NCI-H2081 (cell line): ENCODE measurements at places on chromosomes 5 and 9.

DNA sequence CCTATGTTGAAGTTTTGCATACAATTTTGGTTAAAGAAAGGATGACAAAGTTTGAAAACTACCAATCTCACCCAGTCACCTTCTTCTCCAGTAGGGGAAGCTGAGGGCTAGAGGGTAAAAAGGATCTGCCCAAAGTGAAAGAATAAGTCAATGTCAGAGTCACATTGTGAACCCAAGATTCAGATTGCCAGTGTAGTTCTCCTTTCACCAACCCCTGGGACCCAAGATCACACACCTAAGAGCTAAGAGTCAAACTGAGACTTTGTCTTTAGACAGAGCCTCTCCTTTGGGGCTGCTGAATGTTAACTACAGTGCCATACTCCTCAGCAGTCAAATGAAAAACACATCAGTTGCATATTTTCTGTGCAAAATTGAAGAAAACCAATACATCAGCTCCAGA lies 210.6 kb downstream of the ATP10B start:
- no peak for DNase-seq

DNA sequence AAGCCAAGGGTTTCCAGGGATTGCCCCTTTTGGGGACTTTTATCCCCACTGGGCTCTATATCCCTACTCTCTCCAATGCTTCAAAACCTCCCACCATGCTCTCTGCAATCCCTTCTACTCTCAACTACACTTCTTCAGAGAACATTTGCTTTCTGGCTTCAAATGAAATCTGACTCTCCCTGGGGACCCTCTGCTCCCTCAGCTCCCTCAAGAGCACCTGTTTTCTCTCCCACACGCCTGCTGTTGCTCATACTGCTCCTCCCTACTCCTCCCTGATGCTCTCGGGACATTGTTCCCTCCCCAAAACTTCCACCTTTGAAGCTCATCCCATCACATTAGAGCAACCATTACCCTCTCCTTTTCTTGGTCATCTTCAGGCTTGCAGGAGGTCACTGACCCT lies 344.9 kb downstream of the CDK5RAP2 start:
- DNase-seq, result no peak

DNA sequence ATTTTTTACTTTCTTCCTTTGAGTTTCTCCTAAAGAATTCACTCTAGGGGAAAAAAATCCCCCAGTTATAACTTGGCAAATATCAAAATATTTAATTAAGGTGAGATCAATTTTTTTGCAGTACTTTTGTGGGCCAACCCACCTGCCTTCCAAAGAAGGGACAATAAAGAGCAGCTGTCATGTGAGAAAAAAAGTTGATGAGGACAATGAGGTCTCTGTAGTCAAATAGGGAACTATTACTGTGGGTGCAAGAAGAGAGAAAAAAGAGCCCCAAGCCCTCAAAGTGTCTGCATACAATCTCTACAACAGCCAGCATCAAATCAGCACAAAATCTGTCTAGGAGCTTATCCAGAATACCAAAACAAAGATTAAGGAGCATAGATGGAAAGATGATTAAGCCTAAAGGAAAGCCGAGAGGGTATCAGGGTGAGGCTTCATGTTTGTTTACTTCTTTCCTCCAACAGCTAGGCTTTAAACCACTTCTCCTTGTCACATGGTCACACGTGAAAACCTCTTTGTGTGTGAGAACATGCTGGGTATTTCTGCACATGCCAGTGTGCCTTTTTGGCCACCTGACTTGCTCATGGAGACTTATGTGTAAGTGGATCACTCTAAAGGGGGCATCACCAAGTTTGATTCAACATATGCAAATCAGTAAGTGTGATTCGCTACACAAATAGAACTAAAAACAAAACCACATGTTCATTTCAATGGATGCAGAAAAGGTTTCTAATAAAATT lies 19.2 kb upstream of the FYB1 start:
- DNase-seq, result no peak

GRCh38 chr5:55159763-55160492 lies at the start of gene GPX8:
Gene GPX8 (plus strand): TSS chr5:55160171. CDS start chr5:55160193, 22 bp downstream.
- peak; percentile 13 for DNase-seq

GRCh38 chr5:133086366-133086875 lies 34.6 kb downstream of the HSPA4 start:
- no peak for DNase-seq

- no peak for DNase-seq
These were observed 37.0 kb upstream of the CRB2 start for GRCh38 chr9:123318961-123319421.

- peak; percentile 70 for DNase-seq
These were observed 25.7 kb downstream of the UTP15 start for GRCh38 chr5:73591102-73591695.

- DNase-seq, result no peak
These were observed 172.7 kb upstream of the RFX3 start for GRCh38 chr9:3698531-3698930.

- DNase-seq, result no peak
These were observed 40.7 kb upstream of the EDIL3 start for GRCh38 chr5:84425365-84425881.

- no peak for DNase-seq
These were observed 9.9 kb upstream of the GLIS3 start for GRCh38 chr9:4309806-4310205.

DNA sequence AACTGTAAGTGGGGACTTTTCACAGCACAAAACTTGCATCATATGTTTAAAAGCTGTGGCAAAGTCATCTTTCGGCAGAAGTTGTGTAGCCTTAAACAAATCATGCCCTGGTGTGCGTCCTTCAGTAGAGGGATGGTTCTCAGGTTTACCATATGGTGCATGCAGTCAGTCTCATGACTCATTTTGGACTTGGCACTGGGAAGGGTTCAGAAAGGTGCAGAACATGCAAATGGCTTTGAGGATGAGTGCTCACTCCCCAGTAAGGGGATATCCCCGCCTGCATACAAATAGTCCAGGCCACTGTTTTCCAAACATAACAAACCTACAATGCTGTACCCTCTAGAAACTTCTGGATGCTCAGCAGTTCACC lies 260.3 kb downstream of the NDUFS4 start:
- DNase-seq, result no peak

- DNase-seq, result no peak
These were observed 107.8 kb upstream of the GAS1 start for GRCh38 chr9:87054999-87055686.

DNA sequence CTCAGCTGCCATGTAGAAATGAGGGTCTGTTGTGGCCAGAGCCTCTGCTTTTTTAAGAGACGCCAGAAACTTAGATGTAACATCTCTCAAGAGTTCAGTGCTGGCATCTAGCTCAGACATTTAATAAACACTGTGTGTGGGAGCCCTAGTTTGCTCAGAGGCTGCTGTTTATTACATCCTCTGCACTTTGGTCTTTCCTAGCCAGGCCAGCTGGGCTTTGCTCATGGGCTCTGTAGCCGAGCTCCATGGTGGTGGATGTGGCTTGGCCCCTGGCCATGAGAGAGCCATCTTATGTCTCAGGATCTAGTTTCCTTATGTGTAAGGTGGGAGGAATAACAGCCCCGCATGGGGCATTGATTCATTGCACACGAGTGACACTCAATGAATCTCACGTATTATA lies 30.0 kb downstream of the ARHGEF37 start:
- no peak for DNase-seq

DNA sequence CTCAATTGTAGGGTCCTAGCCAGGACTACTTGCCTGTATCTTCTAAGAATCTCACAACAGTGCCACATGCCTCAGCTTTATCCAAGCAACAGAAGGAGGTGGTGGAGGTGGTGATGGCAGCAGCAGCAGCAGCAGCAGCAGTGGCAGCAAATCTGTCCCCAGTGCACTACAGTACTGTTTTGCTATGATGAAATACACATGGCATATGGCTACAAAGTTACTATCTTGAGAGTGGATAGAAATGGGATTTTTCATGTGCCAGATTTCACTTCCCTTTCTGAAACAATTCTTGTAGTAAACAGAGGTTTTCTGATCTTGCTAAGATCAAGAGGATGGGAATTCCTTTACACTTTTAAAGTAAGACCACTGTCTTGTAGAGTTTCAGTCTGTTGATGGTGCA lies 8.1 kb upstream of the CYSTM1 start:
- no peak for DNase-seq

GRCh38 chr5:14872070-14872989 lies 752 bp upstream of the ANKH start:
- peak; percentile 66 for DNase-seq

GRCh38 chr9:22650946-22651345 lies 204.3 kb downstream of the DMRTA1 start:
- DNase-seq, result no peak

DNA sequence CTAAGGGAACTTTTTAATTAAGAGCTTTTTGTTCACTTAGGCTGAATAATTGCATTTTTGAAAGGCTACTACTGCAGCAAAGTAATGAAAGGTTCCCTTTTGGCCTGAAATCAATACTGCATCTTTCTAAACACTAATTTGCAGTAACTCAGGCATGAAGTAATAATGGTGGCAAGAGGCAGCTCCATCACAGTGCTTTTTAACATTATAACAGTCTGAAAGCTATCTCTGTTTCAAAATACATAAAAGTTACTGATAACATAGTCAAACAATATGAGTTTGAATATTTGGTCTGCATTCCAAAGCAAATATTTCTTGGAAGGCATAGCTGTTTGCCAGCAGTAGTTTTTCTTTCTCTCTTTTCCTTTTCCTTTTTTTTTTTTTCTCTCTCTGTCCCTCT lies 113.4 kb downstream of the FBN2 start:
- DNase-seq, result no peak

DNA sequence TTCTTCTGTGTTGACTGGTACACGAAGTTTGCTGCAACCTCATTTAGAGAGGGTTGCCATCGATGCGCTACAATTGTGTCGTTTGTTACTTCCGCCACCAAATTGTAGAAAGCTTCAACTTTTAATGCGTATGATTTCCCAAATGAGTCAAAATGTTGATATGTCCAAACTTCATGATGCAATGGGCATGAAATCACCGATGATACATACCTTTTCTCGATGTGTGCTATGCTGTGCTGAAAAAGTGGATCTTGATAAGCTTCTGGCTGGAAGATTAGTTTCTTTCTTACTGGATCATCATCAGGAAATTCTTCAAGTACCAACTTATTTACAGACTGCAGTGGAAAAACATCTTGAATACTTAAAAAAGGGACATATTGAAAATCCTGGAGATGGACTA lies 65.7 kb downstream of the TMEM38B start:
- no peak for DNase-seq

GRCh38 chr5:141094481-141095262 lies at the start of gene PCDHB2:
Gene PCDHB2 (plus strand): TSS chr5:141094615. CDS start chr5:141094791, 176 bp downstream.
- DNase-seq, result peak; percentile 72

GRCh38 chr5:106152569-106152968 lies 1518.2 kb downstream of the EFNA5 start:
- DNase-seq, result no peak

DNA sequence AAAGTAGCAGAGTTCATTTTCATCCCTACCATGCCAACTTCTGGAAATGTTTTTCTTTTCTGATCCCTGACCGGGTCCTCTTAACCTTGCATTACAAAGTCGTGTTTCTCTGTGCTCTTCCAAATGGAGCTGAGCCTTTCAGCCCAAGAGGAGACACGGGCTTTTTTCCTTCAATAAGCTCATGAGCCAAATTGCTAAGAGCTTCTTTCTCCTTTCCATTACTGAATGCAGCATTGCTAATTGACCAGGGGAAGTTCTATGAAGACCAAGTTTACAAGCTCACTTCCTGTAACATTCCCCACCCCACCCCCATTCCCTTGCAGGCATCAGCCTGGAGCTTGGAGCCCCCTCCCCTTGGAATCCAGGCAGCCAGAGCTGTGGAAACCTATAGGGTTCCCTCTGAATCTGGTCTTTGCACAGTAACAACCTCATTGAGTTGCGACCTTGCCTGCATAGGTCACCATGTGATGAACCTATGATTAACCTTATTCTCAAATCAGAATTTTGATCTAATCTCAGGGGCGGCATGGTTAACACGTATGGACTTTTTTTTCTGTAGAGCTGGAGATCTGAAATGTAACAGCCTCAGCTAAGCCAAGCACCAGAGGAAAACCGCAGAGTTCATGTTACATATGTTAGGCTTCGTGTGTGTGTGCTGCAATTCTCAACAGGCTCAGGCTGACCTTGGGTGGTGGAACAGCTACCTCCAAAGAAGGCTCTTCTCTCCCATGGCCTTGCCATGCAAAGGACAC lies 395.7 kb upstream of the ZNF462 start:
- DNase-seq, result no peak

DNA sequence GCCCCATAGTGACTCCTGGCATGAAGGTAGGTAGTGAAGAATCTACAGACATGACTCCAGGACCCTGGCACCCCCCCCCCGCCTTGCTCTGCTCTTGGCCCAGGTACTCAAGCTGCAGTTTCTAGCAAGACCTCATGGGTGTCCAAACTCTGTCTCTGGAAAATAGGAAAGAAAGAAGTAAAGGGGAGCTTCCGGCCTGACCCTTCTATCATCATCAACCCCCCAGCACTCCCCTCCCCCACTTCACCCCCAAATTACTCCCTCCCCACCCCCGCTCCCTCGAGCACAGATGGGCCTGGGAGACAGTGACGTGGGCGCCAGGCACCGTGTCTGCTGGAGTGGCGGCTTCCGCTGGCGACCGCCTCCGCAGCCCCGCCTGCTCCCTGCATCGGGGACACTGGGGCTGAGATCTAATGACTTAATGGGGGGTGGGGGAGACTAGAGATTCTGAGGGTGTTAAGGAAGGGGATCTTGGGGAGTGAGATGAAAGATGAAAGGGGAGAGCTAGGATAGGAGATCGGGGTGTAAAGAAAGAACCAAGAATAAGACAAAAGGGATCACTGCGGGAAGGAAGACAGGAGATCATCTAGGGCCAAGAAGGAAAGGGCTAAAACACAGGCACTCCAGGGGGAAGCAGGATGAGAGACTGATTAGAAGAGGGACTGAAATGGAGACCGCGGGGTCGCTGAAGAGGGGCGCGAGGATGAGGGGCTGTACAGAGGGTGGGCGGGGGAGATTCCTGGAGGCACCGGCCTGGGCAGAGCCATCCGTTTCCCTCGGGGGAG lies 1.1 kb upstream of the DNAJB5 start:
- DNase-seq, result no peak

DNA sequence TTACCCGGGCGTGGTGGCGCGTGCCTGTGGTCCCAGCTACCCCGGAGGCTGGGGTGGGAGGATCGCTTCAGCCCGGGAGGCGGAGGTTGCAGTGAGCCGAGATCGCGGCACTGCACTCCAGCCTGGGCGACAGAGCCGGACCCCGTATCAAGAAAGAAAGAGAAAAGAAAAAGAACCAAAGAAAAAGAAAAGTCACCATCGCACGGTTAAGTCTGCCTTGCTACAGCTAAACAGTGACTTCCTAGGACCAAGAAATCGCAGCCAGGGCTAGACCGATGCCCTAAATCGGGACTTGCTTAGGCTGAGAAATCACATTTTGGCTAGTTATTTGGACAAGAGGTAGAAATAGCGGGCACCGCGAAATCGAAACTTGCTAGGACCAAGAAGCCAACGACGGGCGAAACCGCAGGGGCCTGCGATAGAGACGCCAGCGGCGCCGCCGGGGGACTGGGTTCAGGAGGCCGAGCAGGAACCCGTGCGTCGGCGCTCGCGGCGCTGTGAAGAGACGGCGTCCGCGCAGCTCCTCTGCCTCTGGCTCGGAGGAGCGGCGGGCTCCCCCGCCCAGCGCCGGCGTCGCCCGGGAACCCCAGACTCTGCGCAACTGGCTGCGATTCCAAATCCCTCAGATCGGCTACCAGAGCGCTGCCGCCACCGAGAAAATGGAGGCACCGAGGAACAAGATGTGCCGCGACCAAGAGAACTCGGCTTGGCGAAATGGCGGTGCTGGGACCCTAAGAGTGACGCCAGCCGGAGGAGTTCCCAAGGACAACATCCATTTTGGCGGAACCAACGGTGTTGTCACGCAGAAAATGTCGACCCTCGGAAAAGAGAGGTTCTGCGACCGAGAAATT lies 26.1 kb upstream of the ANXA2R start:
- DNase-seq, result peak; percentile 91
